ENCODE measurements at places on chromosomes 2 and 18.

DNA sequence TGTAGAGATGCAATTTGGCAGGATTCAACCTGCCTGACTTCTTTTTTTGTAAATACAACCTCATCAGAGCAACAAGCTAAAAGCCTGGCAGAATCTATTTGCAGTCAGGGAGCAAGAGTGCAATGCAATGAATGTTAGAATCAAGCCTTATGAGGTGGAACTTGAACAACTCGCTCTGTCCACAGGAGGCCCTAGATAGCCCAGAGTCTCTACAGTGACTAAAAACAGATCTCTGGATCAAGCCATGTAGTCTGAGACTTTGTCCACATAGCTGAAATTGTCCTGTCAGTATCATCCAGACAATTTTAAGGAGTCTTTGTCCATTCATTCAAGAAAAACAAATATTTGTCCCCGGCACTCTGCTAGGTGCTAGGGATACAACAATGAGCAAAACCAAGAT is 32.0 kb upstream of the CDK5R2 start:
- no peak for DNase-seq

DNA sequence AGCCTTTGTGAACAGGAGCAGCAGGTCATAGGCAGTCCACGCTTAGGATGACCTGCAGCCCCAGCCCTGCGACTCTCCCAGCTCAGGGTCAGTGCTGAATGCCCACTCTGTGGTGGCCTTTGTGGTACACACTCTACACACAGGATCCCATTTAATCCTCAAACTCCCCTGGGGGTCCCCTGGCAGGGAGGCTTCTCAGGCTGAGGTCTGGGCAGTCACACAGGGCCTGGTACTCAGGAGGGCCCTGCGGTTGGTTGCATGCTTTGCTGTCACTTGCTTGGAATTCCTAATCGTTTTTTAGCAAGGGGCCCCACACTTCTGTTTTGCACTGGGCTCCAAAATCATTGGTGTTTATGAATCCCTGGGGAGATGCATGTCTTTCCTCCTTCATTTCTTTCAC is 113.0 kb downstream of the EML6 start:
- no peak for DNase-seq

GRCh38 chr2:136239079-136239685 is 121.2 kb upstream of the CXCR4 start:
- DNase-seq, result no peak

DNA sequence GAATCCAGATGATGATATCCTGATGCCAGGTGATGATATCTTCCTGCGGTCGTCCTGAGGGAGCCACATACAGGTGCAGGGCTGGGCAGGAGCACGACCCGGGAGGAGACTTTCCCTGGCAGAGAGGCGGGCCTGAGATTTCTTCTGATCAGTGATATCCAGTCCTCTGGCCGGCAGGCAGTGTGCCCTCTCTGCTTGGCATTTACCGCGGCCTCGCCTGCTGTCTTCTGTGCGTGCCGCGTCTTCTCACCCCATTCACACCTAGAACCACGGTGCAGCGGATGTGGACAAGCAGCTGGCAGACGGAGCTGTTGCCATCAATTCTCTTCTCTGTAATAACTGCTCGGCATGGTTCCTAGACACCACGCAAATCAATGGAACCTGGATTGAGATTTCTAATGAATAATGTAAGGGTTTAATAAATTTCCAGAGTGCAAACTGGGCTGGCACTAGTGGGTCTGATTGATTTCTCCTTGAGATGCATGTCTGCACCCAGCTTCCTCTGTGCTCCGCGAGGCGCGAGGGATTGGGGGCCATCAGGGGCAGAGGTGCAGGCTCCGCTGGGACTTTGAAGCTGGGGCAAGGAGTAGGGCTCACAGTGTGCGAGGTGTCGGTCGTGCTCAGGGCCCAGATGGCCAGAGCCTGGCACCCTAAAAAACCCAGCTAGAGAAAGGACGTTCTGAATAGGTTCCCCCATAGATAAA is 208.9 kb upstream of the HDAC4 start:
- DNase-seq, result no peak

DNA sequence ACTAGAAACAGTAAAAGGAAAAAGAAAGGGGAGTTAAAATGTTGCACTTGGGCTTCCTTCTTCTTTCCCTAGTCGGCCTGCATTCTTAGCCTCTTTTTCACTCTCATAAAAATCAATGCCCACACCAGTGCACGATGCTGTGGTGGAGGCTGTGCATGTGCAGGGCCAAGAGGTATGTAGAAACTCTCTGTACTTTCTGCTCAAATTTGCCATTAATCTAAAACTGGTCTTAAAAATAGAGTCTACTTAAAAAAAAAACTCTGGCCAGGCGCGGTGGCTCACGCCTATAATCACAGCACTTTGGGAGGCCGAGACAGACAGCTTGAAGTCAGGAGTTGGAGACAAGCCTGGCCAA is 11.1 kb downstream of the TRAPPC8 start:
- DNase-seq, result no peak

GRCh38 chr2:134408791-134409190 is 154.9 kb downstream of the MGAT5 start:
- no peak for DNase-seq

- no peak for DNase-seq
Measured at GRCh38 chr2:152493945-152494528, 159.1 kb downstream of the FMNL2 start.

DNA sequence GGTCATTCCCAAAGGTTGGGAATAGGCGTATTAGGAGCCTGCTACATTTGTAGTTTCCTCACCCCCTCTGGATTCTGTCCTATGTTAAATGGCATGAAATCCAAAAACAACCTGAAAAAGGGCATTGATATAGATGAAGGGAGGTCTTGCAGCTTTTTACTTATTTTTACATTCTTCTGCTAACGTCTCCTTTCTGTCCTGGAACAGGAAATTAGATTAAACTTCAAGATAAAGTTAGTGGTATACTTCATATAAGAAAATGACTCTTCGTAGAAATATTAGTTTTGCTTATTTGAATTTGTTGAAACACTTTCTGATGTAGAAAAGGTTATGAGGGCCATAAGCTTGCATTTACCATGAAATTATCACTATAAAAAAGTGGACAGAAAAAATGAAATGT is 694.5 kb downstream of the ADCYAP1 start:
- no peak for DNase-seq

- DNase-seq, result no peak
Measured at GRCh38 chr2:231720987-231721966, 13.0 kb downstream of the PTMA start.

DNA sequence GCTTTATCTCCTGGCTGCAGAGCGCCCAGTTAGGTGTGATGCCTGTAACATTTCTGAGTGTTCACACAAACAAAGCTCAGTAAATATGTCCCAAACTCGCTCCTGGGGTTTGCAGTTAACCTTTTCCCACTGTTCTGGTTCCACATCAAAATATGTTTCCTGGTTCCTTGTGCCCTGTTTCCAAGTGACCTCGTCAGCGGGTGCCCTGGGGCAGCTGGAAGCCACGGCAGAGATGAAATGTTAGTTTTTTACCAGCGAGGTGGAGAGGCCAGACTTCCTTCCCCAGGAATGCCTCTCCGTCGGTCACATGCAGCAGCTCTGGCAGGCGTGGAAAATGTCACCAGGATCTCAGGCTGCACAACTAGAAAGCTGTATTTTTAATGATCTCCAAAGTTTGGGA is 18.2 kb downstream of the NFATC1 start:
- DNase-seq, result no peak

GRCh38 chr2:109290887-109291643 is 162.1 kb downstream of the SH3RF3 start:
- DNase-seq, result no peak

DNA sequence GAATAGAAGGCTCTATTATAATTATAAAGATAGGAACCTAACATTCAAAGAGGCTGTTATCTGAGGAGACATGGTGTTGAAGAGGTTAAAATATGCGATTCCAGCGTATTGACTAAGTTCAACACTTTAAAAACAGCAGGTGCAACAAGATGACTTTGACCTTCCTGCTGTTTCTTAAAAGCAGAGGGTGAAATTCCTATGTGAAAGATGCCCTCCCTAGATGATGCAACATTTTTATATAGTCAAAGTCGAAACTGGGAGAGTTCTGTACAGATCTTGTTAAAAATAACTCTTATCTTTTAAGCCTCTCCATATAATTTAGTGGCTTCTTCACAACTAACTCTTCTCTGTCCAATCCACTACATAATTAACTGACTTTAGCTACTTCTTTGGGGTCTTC is 4.4 kb upstream of the ACKR3 start:
- DNase-seq, result no peak

- DNase-seq, result no peak
Measured at GRCh38 chr2:100045000-100045399, 97.4 kb downstream of the AFF3 start.

DNA sequence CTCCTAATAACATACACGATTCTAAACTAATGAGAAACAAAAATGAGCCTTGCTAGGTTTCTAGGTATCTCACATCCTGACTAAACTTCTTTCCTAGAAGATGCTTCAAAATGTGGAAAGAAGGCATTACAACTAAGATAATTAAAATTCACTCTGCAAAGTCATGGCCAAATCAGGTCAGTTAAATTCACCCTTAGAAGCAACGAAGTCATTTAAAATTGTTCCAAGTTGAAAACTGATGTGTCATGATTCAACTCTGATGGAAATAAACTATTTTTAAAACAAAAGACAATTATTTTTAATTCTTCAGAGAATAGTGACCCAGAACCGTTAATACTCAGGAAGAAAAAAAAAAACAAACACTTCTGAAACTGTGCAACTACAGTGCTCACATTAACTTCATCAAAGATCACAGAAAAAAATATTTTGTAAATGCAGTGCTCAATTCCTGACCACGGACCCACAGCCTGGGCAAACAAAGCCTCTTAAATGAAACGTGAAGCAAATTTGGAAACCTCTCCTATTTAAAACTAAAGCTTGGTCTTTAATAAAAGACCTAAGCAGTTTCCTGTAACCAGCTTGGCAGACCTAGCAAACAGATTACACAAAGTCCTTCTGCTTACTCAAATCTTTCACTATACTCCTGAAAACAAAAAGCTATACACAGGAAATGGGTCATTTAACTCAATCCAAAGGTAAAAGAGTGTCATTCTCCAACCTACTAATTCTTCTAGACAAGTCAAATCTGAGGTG is 39.0 kb downstream of the CHN1 start:
- no peak for DNase-seq

GRCh38 chr2:63975437-63976124 is 43.6 kb downstream of the VPS54 start:
- DNase-seq, result no peak

GRCh38 chr2:236510034-236510433 is 59.6 kb upstream of the ACKR3 start:
- DNase-seq, result no peak

GRCh38 chr18:78240627-78241252 is 738.9 kb upstream of the SALL3 start:
- no peak for DNase-seq

DNA sequence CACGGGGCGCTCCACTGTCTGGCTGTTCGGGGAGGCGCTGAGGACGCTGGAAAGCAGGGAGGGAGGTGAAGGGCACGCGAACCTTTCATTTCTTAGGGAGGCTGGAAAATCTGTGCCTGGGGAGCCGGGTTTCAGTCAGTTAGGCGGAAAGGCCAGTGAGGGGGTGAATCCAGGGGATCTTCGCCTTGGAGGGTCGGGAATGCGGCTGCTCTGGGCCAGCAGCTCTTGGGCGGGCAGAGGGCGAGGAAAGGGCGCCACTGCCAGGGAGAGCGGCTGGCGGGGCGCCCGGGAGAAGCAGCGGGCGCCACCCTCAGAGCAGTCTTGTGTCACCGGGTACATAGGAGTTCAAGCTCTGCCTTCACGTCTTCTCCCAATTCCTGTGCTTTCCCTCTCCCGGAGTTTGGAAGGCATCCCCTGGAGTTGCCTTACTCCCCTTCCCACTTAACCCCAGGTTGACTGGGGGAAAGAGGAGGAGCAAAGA is 1.4 kb downstream of the CCDC85A start:
- DNase-seq, result no peak

- no peak for DNase-seq
Measured at GRCh38 chr2:236164201-236164924, 3.8 kb downstream of the GBX2 start.

DNA sequence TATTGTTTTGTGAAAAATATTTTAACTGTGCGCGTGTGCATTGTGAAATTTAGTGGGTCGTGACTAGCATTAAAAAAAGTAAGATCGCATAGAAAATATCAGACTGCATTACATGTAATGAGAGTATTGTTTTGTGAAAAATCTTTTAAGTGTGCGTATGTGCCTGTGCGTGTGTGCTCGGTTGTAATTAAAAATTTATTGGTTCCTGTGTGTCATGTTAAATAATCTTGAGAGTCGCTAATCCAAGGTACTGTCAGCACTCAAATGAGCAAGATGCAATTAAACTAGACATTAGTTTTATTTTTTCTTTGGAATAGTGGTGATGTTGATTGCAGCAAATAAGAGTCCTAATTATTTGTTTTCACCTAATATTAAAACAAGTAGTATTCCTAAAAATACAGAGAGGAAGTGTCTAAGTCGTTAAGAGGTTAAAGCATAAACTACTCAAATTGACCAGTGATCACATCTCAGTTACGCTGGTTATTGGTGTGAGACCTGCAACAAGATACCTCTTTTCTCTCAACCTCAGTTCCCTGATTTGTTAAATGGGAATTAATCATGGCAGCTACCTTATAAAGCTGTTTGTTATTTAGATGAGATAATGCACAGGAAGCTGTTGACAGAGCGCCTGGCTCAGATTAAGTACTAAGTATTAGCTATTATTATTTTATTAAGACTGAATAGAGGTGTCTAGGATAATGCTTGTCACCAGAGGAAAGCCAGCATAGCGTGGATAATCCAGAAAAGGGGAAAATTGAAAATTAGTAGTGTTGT is 1.9 kb downstream of the ZDBF2 start:
- DNase-seq, result no peak

DNA sequence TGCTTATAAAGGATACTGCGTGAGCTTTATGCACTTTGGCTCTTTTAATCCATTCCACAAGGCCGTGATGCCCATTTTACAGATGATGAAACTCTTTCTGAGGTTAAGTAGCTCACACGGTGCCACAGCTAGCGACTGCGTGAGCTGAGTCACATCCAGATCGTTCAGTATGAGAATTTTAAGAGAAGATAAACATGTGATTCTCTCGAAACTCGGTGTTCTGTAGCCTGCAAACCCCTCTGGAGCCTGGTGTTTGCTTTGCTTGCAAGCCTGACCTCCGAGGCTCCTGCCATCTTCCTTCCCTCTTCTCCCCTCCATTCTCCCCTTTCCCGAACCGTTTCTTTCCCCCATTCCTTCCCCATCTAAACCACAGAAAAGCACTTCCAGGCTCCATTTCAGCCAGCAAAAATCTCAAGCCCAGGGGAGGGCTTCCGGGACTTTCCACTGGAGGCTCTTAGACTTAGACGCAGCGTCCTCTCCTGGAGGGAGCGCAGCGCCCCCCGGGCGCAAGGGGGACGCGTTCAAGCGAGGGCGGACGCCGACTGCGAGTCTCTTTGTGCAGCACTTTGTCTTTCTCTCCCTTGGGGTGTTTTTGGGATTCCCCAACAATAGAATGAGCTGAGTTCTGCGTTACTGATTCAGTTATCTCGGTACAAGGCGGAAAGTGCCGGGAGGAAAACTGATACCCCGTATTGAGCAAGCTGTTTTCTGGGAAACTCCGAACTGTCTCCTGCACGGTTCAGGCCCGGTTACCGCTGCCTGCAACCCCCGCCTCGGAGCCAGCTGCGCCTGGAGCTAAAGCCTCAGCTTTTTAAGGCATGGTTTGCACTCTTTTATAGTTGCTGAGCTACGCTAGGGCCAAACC is 38.0 kb downstream of the CYP1B1 start:
- DNase-seq, result no peak

All from RWPE1 (cell line).